ENCODE measurements at places on chromosomes 4 and X.

GRCh38 chrX:133677123-133678063, 262.1 kb upstream of the GPC4 start:
- DNase-seq = no peak

GRCh38 chr4:112156553-112156952, 11.3 kb downstream of the FAM241A start:
- no peak for DNase-seq

DNA sequence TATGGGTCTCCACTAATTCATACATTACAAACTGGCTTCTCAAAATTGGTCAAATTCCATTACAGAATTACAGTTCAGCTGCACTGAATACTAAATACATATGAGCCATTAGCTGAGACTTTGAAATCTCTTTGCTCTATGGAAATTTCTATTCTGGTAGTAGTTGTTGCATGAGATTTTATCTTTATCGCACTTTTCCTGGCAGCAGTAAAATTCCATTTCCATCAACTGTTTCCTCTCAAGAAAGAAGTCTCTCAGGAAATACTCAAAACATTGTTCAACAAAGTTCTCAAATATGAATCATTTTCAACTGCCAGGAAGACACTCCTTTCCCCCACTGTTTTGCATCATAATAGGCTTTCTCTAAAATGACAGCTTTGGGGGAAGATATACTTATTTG, 51.3 kb downstream of the ATP11C start:
- DNase-seq = peak; percentile 64

GRCh38 chrX:83759872-83760271, 101.1 kb upstream of the CYLC1 start:
- DNase-seq = no peak

All from dermis microvascular lymphatic vessel endothelial cell (primary cell).